SHP77 treated with DMSO at 0.1 percent for 48 hours (cell line): ENCODE measurements at places on chromosomes 6 and 20.
A peak's percentile ranks its signal among the peaks of the same experiment; 100 is the strongest.

GRCh38 chr20:45775411-45775810 is 16.3 kb downstream of the WFDC3 start:
- DNase-seq: no peak

- DNase-seq: no peak
These were observed 83.3 kb downstream of the OPRM1 start for GRCh38 chr6:154122195-154122925.

DNA sequence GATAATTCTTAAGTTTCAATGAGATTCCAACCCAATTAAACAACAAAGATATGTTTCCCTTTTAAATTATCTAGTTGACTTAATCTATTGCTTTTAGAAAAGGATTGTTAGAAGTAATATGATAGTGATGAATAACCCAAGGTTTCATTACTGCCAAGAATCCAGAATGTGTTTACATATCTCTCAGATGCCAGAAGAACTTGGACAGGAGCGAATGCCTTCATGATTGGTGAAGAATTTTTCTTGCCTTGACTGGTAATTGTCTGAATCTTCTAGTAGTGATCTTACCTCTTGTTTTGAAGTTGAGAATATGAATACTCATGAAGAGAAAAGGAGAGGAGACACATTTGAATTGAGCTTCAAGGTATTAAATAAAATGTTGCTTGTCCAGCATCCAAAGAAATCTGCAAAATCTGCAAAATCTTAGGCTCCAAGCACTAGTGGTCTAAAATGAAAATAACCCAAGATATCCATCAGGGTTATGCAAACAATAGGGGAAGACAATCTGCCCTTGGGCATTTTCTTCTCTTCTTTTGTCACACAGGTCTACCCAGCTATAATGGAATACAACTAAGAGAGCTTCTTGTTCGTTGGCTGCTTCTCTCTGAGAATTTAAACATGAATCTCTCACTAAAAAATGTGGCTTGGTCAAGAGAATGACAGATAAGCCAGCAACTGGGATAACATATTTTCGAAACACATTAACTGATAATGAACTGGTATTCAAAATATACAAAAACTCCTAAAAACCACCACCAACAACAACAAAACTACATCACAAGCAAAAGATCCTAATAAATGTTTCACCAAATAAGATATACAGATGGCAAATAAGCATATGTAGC is 928.9 kb downstream of the EYS start:
- no peak for DNase-seq

DNA sequence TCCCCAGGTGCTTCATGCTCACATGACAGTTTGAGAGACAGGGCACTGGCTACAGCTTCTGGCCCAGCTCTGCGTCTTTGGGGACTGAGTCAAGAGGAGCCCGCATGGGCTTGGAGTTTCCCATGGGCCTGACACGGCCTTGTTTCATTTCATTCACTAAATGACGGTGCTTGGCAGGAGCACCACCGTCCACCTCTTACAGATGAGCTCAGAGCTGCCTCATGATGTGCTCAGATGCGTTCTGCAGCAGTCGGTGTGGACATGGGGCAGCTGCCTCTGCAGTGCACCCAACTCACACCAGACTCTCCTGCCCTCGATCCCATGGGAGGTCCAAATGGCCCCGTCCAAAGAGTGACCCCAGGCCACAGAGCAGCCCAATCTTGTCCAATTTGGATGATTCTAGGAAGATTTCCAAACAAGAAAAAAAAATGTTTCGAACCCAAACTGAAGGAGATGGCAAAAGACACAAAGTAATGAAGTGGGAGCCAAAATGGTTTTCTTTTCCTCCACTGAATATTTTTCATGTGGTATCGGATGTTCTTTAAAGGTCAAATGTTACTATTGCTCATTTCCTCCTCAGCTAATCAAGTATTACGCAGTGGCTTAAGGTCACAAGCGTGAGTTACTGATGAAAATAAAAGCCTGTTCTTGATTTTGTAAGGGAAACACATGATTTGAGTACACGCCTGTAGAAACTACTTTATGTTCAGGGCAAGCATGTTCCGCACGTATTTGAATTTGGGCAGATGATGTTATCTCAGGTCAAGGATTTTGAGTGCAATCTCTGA is 524.2 kb downstream of the CDH26 start:
- no peak for DNase-seq

DNA sequence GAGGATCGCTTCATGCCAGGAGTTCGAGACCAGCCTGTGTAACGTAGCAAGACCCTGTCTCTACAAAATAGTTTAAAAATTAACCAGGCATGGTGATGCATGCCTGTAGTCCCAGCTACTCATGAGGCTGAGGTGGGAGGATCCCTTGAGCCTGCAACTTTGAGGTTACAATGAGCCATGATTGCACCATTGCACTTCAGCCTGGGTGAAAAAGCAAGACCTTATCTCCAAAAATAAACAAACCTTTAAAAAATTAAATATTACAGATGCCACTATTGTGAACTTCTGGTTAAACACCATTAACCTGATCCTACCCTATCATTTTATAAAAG is 116.8 kb downstream of the ARHGAP18 start:
- no peak for DNase-seq

DNA sequence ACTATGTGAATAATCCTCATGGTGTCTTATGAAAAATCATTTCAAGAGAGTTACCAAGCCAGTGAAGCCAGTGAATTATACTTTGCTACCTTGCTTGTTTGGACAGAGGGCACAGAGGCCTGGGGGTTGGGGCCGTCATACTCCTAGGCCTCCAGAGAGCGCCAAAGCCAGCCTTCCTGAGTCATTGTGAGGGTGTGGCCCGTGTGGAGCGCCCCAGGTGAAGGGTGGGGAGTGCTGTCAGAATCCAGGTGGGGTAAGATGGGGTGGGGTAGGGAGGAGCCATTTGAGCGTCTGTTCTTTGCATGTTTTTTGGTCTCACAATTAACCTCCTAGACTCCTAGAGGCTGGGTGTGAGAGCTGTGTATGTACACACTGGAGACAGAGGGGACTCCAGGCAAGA is 71.1 kb downstream of the PERP start:
- no peak for DNase-seq

DNA sequence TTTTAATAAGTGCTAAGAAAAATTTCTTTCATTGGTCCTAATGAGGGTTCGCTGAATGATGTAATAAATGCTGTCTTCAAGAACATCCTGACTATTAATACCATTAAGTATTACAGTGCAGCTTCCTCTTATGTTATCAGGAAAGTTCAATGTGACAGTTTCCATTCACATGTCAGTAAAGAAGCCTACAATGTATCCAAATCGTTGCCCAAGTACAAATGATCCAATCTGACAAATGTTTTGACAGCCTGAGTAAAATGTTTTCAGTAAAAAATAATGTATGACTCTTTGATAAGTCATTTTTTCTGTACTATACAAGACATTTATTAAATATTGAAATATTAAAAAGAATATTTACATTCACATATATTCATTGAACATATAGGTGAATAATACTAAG is 496.1 kb upstream of the MANEA start:
- DNase-seq: no peak

DNA sequence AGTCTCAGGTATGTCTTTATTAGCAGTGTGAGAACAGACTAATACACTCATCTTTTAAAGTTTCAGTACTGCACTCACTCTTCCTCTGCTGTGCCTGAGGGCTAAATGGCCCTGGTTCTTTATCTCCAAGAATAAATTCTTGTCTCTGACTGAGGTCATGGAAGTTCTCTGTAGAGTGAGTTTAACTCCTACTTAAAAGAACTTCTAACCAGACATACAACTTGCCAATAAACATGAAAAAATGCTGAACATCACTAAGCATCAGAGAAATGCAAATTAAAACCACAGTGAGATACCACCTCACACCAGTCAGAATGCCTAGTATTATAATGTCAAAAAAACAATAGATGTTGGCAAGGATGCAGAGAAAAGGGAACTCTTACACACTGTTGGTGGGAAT is 73.6 kb downstream of the ADAT2 start:
- no peak for DNase-seq

DNA sequence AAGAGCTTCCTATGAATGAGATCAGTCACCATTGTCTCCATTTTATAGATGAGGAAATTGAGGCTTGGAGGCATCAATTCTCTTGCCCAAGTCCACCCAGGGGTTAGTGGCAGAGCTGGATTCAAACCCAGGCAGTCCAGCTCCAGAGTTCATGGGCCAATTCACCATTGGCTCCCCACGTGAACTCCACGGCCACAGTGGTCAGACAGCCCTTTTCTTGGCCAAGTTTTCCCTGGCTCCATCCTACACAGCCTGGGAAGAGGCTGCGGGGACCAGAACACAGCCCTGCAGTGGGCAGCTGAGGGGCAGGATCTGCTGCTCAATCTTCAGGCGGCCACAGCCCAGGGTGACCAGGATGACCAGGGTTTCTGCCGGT is 20.5 kb downstream of the TGM2 start:
- DNase-seq: no peak

DNA sequence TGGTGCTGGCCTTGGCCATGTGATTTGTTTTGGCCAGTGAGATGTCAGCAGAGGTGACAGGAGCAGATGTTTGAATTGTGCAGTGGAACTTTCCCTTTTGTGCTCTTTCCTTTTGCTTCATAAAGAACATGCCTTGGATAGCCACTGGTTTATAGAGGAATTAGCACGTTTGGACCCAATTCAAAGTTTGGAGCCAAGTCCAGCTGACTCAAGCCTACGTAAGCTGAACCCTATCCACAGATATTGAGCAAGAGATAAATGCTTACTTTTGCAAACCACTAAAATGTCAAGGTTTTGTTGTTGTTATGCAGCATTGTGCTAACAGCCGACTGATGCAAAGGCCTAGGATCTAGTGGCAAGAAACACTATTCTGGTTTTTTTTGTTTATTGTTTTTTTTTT is 230.9 kb upstream of the CITED2 start:
- no peak for DNase-seq

DNA sequence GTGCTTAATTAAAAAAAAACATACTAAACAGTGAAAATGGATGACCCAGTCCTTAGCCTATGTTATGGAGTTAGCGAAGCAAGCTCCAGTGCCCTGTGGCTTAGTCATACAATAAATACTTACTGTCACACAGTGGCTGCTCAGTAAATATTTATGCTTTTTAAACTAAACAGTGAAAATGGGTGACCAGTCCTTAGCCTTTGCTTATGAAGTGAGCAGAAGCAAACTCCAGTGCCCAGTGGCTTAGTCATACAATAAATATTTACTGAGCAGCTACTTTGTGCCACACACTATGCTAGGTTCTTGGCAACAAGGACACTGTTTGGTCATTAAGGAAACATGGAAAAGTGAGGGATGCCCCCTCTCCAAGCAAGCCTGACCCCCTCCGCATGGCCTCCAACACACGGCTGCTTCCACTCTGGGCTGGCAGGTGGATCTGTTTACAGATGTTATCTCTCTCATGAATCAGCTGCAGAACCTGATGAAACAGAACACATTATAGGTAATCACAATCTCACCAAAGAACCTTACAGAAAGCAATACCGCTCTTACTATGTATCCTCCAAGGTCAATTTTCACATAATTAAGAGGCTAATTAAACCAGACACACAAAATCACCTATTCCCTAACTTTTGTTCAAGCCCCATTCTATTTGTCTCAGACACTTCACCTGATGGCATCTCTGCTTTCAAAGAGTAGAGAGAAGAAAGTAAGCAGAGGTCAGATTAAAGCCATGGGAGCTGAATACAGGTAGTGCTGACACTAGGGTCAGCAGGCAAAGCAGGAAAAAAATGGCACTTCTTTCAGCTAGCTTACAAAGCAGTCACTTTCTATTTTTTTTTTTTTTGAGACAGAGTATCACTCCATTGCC is 27.3 kb downstream of the CDK5RAP1 start:
- DNase-seq: peak; percentile 92

GRCh38 chr6:147837540-147837939 is 329.1 kb downstream of the SAMD5 start:
- DNase-seq: no peak

DNA sequence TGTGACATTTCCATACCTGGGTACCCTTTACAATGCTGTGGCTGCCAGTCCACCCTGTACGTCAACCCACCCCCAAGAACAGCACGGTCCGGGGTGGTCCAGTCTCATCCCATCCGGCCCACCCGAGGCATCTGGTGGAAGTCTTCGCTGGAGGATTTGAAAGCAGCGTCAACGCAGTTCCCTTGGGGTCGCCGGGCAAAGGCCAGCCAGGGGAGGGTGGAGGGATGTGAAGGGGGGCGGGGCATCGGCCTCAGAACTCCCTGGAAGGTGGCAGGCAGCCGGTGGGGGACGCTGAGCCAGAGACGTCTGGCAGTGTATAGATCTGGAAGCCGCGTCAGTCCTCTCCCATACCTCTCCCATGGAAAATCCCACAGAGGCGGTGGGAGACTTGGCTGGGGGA is 1944.0 kb upstream of the DEFB115 start:
- no peak for DNase-seq

GRCh38 chr20:62818592-62819493 is 2.0 kb downstream of the COL9A3 start:
- DNase-seq: peak; percentile 52

GRCh38 chr6:30981942-30982772 is 1.4 kb upstream of the MUC21 start:
- no peak for DNase-seq

GRCh38 chr20:51172558-51173428 is 149.9 kb upstream of the KCNG1 start:
- no peak for DNase-seq

DNA sequence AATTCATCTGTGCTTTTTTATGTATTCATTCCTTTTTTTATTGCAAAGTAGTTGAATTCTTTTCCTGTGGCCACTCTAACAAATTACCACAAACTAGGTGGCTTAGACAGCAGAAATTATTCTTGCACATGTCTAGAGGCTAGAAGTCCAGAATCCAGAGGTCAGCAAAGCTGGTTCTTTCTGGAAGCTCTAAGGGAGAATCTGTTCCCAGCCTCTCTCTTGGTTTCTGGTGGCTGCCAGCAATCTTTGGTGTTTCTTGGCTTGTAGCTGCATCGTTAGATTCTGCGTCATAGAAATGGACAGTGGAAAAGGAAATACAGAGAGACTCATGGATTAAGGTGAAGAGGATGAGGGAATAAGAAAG is 39.3 kb downstream of the GSTA2 start:
- DNase-seq: no peak

DNA sequence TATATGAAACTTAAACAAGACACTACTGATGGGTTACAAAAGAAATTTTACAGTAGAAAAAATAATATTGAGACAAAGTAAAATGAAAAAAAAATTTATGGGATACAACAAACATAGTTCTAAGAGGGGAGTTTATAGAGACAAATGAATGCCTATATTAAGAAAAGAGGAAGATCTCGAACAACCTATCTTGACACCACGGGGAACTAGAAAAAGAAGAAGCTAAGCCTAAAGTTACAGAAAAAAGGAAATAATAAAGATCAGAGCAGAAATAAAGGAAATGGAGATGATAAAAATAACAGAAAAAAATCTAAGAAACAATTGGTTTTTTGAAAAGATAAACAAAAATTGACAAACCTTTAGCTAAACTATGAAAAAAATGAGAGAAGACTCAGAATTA is 9.1 kb upstream of the ECHDC1 start:
- no peak for DNase-seq

DNA sequence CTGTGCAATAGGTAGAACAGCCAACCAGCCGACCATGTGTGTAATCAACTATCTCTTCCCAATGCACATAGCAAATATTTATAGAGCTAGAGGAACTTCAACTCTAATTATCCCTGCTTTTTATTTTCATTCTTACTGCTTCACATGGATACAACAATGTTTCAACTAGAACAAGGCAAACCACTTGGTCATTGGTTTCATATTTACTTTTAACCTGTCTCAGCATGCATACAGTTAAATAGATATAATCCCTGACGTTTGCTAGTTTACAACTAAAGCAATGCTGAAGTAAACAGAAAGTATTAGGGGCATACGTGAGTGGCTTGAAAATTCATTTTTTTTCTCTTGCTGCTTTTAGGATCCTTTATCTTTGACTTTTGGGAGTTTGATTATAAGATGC is 318.5 kb upstream of the MAP3K7 start:
- no peak for DNase-seq

- no peak for DNase-seq
These were observed 445.2 kb upstream of the ID4 start for GRCh38 chr6:19391926-19392325.
